NCI-H2227 treated with DMSO at 0.1 percent for 48 hours (cell line): ENCODE measurements at places on chromosomes 3 and 15.

DNA sequence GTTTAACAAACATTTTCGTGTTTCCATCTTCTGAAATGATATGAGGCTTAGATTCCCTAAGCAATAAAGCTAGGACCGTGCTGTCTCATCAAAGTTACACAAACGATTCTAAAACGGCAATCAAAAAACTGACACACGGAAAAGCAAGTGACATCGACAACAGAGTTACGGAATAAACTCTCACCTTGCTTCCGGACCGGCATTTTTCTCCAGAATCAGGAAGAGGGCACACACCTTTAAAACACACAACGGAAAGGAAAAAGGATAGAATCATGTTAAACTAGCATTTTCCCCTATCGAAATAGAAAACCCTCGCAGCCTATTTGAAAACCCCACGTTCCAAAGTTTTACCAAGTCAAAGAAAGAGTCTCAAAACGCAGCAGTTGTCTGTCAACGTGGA lies 1.4 kb downstream of the DLG1 start:
- DNase-seq, result no peak

- no peak for DNase-seq
Observed at GRCh38 chr3:27095553-27096222, 273.5 kb downstream of the NEK10 start.

GRCh38 chr3:23805633-23806533 lies at the start of gene UBE2E1:
Gene UBE2E1 (plus strand): TSS chr3:23805955. CDS start chr3:23807270, 1,315 bp downstream.
- peak; percentile 4 for DNase-seq

DNA sequence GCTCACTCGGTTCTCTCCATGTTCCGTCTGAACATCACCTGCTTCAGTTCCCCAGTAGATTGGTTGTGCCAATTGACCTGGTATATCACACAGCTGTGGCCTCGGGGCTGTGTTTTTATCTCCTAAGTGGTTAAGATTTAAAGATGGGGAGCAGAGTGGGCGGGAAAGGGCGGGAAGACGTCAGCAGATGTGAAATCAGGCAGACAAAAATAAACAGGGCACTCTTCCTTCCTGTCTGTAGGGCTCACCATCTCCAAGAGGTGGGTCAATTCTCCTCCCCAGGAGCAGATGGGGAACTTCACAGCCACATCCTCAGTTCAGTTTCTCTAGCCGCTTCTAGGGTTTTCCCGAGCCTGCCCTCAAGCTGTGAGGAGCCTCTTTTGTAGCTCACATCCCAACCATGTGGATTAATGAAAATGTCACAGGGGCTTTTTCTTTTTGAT lies 26.8 kb upstream of the LIMD1 start:
- no peak for DNase-seq

- DNase-seq, result no peak
Observed at GRCh38 chr3:264394-265156, 68.0 kb downstream of the CHL1 start.

DNA sequence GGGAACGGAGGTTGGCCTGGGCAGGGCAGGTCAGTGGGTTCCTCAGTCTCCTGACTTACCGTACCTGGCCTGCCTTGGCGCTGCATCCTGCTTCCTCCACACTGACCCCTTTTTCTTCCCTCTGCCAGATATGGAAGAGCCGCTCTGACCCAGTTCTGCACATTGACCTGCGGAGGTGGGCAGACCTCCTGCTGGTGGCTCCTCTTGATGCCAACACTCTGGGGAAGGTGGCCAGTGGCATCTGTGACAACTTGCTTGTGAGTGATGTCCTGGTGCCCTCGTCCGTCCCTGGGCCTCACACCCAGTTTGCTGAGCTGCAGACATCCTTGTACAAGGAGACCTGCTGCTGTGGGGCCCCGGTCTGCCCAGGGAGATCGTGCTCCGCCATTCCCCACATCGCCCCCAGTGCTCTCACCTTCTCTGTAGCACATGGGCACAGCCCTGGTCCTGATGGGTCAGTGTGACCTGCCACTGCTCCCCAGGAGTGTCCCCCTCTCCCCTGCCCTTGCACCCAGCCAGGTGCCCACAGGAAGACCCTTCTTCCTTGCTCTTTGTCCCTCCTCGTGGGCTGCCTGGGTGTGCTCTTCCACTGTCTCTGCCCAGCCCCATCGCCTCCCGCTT lies 21.0 kb downstream of the PPCDC start:
- DNase-seq, result no peak

DNA sequence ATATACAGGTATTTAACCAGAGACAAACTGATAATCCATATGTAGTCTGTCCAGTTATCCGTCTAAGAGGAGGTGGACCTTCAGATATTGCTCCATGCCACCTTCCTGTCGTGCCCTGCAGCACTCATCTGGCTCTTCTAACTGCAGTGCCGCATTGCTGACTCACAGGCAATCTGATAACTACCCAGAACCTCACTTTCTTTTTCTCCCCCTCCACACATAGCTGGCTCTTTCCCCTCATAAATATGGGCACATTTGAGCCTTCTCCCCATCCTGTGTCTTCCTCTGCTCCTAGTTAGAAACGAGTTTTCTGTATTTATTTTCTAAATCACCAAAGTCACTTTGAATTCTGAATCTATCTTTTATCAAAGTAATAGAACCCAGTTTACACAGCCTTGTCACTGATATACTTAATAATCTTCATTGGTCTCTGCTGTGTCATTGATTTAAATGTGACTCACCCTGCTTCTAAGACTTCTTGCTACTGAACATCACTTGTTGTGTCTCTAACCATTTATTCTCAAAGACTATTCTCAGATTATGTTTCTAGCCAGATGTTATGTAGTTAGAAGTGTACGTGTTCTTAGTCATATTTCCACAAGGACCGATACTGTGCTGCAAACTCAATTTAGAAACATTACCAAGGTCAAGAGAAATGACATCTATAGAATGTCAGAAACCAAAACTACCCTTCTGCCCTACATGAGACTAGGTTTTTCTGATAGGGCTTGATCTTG lies 17.4 kb upstream of the KCNMB2 start:
- no peak for DNase-seq

DNA sequence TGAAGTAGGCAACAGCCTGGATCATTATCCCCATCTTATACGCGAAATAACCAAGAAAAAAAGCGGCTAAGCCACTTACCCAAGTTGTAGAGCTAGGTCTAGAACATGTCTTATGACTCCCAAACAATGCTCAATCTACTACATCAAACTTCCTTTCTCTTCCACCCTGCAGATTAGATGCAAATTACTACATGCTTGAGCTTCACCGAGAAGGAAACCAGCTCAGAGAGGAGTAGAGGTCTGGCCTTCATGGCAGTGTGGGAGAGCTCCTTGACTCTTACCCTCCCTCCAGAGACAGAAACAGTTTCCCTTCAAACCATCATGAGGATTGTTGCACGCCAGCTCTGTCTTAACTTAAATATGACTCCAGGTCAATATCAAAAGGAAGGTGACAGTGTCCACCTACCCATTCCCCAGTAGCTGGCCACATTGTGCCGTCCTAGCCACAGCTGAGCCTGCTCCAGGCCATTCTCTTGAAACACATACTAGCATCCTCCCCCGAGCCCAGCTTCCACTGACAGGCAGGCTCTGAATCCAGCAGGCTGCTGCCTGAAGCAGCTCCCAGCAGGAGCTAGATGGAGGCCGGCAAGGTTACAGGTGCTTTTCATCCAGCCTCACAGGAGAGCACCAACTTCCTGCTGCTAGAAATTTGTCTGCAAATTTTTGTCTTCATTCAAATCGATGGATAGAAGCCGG lies 56.8 kb downstream of the CPN2 start:
- DNase-seq, result peak; percentile 57

DNA sequence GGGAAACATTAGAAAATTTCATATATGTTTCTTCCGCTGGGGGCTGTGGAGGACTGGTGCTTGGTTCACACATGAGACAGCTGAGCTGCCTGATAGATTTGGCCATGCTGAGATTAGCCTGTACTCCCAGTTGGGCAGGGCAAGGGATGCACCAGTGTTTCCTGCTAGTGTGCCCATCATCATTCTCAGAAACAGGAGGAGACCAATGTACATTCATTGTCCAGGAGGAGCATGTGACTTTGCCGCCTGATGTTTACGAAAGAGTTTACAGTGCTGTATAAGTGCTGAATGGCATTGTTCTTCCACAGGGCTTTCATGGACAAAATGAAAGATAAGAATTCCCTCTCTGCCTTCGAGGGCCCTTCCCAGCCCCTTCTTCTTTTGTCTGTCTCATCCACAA lies 311.1 kb upstream of the THBS1 start:
- no peak for DNase-seq

GRCh38 chr3:7082244-7082643 lies 221.3 kb downstream of the GRM7 start:
- no peak for DNase-seq

DNA sequence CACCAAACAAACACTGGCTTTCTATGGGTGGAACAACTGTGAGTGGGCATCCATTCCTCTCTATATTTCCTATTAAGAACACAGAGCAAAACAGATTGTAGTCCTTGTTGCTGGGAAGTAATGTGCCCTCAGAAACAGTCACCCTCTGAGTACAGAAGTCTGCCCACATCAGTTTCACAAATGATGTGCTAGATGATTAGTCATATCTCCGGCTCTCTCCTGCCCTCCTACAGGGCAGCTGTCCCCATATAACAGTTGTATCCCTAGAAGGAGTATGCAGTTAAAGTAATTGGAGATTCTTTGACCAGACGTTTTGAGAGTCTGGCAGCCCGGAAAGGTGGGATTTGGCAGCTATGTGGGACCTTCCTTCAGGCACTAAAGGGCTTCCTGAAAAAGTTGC lies 159.9 kb downstream of the APBA2 start:
- no peak for DNase-seq

GRCh38 chr15:42070976-42071350 lies 23.4 kb downstream of the PLA2G4D start:
- no peak for DNase-seq

DNA sequence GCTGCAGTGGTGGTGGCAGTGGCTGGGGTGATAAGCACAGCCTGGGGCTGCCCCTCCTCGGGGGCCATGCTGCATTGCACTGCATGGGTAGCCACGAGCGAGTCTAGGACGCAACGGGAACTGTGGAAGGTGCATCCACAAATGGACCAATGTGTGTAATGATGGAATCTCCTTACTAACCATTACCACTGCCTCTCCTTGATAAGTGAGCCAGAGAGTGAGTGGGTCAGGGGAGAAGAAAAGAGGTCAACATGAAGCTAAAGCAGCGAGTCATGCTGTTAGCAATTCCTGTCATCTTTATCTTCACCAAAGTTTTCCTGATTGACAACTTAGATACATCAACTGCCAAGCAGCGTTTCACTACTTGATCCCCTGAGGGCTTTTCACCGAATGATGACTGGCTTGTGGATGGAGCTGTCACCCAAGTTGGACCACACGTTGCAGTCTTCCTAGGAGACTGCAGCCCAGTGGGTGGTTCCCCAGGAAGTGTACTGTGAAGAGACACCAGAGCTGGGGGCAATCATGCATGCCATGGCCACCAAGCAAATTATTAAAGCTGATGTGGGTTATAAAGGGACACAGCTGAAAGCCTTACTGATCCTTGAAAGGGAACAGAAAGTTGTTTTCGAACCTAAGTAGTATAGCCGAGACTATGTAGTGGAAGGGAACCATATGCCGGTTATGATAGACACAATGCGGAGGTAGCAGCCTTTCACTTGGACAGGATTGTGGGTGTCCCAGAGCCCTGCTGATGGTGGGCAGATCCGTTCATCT lies 20.6 kb downstream of the SAMD7 start:
- DNase-seq, result no peak

- DNase-seq, result no peak
Observed at GRCh38 chr15:68489421-68489820, 57.5 kb upstream of the ITGA11 start.

GRCh38 chr3:171883893-171884279 lies 40.7 kb downstream of the TMEM212 start:
- DNase-seq, result no peak
